Activated T-cell treated with anti-CD3 and anti-CD28 coated beads for 24 hours (primary cell): ENCODE measurements at places on chromosomes 11 and 22.
A peak's percentile ranks its signal among the peaks of the same experiment; 100 is the strongest.

DNA sequence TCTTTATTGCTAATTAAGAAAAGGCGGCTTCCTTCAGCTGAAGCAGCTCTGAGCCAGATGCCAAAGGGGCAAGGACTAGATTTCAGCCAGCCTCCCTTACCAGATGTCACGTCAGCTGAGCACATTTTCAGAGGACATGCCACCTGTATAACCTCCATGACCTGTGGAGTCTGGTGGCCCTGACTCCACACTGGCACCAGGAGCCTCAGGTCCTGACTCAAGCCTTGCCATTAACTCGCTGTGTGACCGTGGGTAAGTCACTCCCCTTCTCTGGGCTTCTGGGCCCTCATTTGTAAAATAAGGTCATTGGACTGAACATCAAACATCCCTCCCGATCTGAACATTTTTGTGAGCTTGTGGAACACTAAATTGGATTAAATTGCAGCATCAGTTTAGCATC is 46.0 kb downstream of the FBXO7 start:
- no peak for DNase-seq

GRCh38 chr11:126482586-126483108 is 127.2 kb downstream of the ST3GAL4 start:
- DNase-seq, result no peak

- DNase-seq, result no peak
Observed at GRCh38 chr11:124115782-124116616, 749 bp downstream of the VWA5A start.

- DNase-seq, result no peak
Observed at GRCh38 chr22:44884968-44885805, 124.6 kb downstream of the PHF21B start.

DNA sequence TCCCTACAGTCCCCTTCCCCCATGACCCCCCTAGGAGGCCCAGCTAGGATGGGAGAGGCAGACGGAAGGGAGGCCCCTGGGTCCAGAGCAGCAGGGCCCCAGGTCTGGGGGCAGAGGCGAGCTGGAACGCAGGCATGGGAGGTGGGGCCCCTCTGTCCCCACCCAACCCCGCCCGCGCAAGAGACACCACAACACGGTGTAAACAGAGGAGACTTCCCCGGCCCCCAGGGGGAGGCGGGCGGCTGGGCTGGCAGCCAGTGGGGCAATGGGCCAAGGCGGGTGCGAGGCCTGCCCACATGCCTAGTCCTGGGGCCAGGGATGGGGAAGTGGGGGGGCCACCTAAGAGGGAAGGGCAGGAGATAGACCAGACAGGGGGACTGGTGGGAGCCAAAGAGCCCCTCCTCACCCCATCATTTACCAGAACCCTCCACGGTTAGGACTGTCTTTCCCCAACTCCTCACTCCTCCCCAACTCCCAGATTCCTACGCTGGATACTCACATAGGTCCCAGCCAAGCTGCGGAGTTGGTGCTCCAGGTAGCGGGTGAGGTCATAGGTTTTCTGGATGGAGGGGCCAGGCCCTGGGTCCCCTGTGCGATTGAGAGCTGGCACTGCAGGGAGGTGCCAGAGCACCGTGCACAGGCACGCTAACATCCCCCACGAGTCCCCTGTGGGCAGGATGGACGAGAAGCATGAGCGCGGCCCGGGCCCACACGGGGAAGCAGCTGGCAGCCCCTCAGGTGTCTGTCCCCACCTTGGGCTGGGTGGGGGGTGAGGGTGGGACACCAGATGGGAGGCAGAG is 6.2 kb downstream of the CLCF1 start:
- DNase-seq, result no peak

DNA sequence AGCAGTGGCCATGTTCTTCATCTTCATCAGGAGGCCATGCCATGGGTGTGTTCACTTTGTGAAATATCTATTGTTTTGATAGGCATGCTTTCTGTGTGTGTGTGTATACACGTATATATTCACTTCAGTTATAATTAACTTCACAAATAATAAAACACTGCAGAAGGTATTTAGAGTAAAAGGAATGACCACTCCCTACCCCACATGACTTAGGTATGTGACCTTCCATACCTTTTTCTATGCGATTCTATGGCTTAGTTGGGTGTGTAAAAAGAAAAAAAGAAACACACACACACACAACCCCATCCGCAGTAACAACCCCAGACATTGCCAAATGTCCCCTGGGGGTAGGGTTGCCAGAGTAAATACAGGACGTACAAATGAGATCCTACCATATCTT is 72.0 kb downstream of the CYTH4 start:
- no peak for DNase-seq

GRCh38 chr22:46127556-46127955 is 22.8 kb upstream of the PPARA start:
- DNase-seq, result no peak

DNA sequence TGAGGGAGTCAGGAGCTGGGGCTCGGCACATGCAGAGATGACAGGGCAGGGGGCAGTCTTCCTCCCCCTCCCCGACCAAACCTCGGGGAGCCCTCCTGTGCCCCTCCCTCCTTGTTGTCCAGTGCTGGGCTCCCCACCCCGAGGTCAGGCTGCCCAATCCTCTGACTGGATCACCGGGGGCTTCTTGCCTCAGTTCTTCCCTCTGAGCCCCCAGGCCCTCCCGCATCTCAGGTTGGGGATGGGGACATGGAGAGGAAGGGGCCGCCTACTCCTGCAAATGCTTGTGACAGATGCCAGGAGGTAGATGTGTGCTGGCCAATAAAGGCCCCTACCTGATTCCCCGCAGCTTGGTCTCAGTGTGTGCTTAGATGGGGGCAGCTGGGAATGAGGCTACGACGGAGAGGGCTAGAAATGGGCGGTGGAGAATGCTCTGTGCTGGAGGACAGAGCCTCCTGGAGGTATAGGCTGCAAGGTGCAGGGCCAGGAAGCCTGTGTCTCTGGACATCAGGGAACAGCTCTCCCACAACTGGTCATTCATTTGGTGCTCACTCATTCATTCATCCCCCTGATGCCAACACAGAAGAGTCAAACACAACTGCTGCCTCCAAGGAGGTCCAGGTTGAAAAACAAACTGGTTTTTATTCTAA is 8.4 kb downstream of the RHBDD3 start:
- DNase-seq, result no peak

- DNase-seq, result no peak
Observed at GRCh38 chr11:2085251-2086066, 53.7 kb downstream of the IGF2 start.

- no peak for DNase-seq
Observed at GRCh38 chr22:50672471-50673230, at the start of gene SHANK3. TSS of gene SHANK3 (plus strand) at chr22:50672823.

- DNase-seq, result no peak
Observed at GRCh38 chr11:130825983-130826382, 90.3 kb downstream of the SNX19 start.

GRCh38 chr11:115784796-115785521 is 280.7 kb upstream of the CADM1 start:
- DNase-seq, result no peak

DNA sequence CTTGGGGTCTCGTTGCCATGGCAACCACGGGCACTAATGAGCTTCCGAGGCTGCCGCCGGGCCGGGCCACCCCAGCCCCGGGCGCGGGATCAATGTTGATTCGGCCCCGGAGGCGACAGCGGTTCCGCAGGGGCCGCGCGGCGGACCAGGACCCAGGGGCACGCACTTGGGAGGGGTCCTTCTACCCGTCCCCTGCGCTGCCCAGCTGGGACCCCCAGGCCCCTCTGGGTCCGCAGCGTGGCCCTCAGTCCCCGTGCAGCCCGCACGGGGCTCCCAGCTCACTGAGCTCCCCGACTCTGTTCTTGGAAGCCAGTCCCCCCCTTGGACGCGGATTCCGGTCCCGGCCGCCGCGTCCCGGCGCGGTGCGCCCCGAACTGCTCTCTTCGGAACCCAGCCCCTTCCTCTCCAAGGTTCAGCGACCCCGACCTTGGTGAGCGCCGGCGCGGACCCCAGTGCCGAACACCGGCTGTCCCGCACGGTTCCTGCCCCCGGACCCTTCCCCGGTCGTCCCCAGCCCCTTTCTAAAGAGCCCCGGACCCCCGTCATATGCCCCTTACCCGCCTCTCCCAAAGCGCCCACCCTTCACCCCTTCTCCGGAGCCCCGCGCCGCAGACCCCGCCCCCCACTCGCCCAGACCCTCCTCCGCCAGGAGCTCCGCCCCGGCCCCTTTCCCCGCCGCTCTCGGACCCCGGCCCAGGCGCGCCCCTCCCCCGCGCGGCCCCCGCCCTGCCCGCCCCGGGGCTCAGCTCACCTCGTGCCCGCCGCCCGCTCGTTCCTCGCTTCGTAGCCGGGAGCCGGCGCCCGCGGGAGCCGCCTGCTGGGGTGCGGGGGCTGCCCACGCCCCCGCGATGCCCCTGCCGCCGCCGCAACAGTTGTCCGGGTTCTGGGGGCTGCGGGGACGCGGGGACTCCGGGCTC is 18.3 kb upstream of the SHISAL1 start:
- no peak for DNase-seq

GRCh38 chr22:39689421-39689820 is 118.9 kb downstream of the CACNA1I start:
- no peak for DNase-seq

GRCh38 chr11:132439711-132440255 is 1069.4 kb downstream of the NTM start:
- no peak for DNase-seq

- DNase-seq, result no peak
Observed at GRCh38 chr11:44627165-44627789, 61.8 kb downstream of the CD82 start.

GRCh38 chr11:66363805-66364535 is 7.6 kb downstream of the SLC29A2 start:
- peak; percentile 62 for DNase-seq

DNA sequence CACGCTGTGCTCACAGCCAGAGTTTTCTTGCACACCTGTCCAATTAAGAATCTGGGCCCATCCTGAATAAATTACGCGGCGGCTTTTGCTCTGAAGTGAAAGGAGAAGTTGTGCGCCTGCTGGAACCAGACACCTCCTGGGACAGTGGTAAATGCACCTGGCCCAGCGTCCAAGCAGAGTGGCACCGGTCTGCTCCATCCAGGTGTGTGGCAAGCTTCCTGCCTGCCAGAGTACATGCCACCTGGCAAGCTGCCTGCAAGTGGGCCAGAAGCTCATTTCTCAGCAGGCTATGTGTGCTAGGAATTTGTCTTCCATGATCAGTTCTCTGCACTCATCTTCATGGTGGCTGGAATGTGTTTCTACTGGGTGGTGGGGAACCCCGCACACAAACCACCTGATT is 660.6 kb downstream of the ETS1 start:
- DNase-seq, result no peak

DNA sequence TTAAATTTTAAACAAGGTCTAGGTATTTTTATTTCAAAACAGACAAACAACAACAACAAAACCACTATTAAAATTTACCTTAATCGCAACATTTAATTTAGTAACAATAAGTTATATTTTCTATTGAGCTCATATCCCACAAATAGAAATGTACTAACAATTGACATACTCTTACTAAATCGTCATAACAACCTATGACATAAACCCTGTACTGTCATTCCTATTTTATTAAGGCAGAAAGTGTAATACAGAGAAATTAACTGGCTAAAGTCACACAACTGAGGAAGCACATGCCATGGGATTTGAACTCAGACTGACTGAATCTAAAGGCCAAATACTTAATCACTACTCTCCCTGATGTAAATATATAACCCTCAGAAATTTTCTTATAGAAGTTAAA is 3.0 kb downstream of the KIF18A start:
- no peak for DNase-seq

GRCh38 chr22:48612077-48612995 is 1215.3 kb downstream of the BRD1 start:
- DNase-seq, result no peak

DNA sequence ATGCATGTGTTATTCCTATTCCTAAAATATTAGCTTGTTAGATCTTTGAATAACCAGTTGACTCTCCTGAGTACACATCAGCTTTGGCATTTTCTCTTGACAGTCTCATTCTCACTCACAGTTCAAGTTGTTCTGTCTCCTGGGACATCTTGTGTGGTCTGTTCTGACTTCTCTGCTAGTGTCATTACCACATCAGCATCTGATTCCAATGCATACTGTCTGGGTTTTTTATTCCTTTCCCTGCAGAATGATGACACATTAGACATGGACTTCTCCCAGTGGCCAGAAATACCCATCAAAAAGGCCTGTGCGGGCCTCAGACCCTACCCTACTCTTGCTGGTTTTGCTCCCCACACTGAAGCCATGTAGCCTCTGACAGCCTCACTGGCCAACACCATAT is 2.7 kb downstream of the ZNF74 start:
- DNase-seq, result no peak

GRCh38 chr11:110362971-110363509 is 66.6 kb upstream of the RDX start:
- DNase-seq, result no peak

DNA sequence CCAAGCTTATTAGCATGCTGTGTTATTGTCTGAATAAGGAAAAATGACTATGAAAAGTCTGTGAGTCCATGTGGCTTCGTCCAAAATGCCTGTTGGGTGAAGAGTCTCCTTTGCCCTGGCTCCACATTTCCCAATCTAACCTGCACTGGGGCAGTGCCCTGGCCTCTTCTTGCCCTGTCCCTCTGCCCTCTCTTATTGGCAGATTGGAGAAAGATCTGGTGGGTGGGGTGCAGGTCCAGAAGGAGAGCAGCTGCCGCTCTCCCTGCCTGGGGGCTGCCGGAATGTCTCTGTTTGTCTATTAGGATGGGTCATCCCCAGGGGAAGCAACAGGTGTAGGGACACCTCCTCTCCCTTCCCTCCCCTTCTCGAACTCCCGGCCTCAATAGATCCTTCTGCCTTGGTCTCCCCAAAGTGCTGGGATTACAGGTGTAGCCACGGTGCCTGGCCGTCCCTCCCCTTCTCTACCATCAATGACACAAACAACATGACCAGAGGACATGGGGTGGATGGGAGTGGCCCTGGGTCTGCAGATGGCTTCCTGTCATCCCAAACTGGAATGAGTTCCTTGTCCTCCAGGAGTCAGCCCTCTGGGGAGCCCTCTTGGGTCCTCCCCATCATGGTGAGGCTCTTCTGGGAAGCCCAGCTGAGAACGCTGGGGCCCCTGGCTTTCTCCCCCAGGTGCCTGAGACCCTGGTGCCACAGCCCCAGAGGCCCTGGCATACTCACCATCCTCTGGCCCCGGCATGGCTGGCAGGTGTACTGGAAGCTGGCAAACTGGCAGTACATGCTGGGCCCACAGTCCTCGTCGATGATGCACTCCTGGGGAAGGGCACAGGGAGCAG is 40.5 kb downstream of the DKK3 start:
- no peak for DNase-seq

DNA sequence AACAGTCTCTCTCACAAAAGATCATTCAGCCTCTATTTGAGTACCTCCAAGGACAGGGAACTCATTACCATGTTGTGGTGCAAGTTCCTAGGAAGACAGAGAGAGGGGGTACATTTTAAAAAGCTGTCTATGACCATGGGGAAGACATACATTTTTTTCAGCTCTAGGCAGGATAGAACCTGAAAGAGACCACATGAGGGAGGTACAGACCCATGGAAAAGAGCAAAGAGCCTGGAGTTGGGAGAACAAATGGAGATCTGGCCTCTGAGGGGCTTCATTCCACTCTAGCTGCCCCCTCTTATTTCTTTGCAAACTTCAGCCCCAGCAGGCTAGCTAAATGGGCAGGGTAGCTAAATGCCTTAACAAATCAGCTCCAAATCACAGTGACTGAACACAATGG is 36.3 kb downstream of the KCNC1 start:
- no peak for DNase-seq
